ENCODE measurements at places on chromosomes 6 and 20. TPM values are rescaled to one million over a fixed set of nuclear protein-coding genes. Genes with fewer than 3 reads are reported as not detected.
A peak's percentile ranks its signal among the peaks of the same experiment; 100 is the strongest.

DNA sequence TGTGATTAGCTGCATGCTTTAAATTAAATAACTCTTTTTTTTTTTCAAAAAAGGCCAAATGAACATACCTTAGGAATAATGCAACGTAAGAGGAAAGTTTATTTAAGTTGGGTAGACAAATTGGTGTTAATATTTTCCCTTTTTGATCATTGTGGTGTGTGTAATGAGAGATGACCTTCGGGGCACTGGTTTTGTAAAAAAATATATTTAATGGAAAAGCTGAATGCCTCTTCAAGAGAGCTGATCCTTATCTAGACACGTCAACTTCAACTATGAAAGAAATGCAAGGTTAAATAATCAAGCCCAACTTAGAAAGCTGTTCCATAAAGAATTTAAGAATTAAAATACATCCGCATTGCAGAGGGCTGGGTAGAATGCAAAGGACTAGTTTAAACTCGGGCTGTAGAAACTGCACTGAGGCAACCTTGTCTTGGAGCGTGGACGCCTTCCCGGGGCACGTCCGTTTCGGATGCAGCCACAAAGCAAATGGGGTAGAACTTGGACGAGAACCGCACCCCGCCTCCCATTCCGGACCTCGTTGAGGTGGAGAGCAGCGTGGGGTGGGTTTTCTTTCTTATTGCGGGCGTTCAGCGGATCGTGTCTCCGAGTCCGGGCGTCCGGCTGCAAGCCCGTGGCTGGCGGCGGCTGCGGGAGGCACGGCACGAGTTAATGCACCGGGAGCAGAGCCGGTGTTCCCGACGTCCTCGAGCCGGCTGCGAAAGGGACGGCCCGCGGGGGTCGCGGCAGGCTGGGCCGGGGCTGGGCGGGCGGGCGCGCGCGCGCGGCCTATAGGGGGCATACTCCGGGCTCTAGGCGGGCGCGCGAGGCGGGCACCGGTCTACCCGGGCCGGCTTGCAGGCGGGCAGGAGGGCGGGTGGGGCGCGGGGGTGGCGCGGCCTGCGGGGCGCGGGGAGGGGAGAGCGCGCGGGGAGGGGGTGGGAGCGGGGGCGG lies 1.9 kb downstream of the JARID2 start:
- DNase-seq, result no peak

DNA sequence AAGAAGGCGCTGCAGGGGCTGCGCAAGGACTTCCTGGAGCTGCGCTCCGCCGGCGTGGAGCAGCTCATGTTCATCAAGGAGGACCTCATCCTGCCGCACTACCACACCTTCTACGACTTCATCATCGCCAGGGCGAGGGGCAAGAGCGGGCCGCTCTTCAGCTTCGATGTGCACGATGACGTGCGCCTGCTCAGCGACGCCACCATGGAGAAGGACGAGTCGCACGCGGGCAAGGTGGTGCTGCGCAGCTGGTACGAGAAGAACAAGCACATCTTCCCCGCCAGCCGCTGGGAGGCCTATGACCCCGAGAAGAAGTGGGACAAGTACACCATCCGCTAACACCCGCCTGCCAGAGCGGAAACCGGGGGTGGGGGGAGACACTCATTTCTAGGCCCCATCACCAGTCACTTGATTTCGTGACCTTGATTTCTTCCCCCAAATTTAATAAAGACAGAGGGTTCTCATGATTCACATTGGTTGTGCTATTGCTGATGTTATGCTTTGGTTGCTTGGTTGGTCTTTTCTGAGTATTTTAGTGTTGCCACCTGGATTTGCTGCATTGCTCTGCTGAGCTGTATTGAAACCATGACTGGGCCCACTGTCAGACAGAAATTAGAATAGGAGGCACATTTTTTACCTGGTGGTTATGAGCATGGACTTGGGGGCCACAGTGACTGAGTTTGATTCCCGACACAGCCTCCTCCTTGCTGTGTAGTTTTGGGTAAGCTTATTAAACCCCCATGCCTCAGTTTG lies 1.5 kb downstream of the FAM50B start:
- no peak for DNase-seq

- DNase-seq, result no peak
Observed at GRCh38 chr6:112906726-112907125, 559.6 kb downstream of the RFPL4B start.

DNA sequence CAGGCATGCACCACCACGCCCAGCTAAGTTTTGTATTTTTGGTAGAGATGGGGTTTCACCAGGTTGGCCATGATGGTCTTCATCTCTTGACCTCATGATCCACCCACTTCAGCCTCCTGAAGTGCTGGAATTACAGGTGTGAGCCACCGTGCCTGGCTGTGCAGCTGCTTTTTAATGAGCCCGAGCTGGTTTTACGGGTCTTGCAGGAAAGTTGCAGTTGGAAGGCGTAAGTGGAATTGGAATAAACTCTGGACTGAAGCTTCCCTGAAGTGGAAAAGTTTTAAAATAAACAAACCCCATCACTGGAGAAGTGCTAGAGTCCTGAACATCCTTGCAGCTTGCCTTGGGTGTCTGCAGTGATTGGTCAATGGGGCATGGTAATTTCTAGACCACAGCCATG lies 40.4 kb downstream of the KIF25 start:
- no peak for DNase-seq

GRCh38 chr6:19558201-19558600 lies 279.0 kb upstream of the ID4 start:
- DNase-seq, result no peak

DNA sequence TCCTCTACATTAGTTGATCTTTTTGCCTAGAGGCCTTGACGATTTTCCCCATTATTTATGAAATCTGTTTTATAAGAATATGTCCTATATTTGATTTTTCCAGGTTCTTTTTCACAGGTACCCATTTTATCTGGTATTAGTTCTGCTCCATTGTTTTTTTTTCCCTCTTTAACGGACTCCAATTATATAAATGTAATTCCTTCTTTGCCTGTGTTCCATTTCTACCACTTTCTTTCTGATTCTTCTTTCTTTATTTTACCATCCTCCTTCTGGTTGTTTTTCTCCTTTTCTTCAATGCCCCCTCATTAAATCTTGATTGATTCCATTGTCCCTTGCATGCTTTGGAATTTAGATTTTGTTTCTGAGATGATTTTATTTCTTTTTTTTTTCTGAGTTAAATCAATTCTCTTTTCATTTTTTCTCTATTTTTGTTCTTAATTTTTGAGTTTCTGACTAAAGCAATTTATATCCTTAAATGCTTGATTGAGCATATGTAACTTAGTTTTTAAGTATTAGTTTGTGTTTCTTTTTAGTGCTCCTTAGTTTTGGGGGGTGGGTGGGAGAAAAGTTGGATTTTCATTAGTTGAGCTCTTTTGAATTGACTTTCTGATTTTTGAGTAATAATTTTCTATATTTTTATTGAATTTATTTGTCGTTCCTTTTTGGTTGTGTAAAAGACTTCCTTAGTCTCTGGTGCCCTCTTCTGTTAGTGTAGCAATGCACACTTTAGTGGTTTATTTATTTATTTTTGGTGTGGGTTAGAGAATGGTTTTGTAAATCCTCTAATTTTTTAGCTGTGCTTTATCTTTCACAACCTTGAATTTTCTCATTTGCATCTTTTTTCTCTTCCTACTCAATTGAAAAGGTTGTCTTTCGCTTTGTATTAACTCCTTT lies 140.8 kb downstream of the FARS2 start:
- DNase-seq, result peak; percentile 12

DNA sequence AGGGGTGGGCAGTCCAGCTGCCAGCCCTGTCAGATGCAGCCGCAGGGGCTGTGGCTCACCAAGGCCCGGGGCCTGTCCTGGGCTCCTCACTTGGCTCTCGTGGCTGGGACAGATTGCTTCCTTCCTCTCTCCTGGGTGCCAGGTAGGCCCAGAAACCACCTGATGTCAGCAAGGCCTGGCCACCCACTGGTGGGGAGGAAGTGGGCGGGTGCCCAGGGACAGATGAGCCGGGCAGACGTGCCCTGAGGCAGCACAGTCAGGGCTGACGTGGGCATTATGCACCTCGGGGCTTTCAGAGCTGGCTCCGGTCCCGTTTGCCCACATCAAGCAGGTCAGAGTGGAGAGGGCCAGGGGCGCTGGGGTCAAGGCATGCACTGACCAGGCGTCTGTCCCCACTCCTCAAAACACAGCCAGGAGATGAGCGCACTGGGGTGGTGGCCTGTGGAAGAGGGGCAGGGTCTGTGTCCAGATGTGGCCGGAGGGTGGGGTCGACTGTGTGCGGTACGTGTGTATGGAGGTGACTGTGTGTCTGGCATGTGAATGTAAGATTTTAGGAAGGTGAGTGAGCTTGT lies 133.2 kb upstream of the PTPN1 start:
- DNase-seq, result no peak

DNA sequence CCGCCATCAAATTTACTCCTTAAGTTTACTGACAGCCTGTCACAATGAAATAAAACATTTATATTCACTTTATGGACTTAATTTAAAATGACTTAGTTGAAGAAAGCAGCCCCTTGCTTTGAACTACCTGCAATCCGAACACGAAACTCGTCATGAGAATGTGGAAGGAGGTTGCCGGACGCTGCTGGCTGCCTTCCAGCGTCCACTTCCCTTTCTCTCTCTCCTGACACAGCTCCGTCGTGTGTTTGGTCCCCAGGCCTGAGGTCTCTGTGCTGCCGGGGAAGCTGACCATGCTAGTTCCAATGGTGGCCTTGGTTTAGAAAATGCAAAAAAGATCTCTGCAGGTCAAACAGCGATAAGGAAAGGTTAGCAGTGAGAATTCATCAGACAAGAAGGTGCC lies 519.7 kb downstream of the CDH26 start:
- DNase-seq, result no peak

GRCh38 chr6:67591910-67592309 lies 1043.2 kb upstream of the ADGRB3 start:
- DNase-seq, result no peak

DNA sequence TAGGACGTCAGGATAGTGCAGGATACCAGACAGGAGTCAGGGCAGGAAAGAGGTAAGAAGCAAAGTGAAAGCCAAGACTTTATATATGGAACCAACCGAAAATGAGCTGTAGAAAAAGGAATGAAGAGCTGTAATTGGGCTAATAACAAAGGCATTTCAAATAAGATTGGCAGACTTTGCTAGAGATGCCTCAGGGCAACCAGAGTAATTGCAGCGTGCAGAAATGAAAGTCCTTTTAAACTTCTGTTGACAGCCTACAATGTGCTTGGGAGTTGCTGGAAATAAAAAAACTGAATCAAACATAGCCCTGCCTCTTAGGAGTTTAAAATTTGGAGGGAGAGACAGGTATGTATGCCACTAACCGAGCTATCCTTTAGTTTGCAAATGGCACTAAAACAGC lies 56.4 kb upstream of the NKX2-4 start:
- no peak for DNase-seq

DNA sequence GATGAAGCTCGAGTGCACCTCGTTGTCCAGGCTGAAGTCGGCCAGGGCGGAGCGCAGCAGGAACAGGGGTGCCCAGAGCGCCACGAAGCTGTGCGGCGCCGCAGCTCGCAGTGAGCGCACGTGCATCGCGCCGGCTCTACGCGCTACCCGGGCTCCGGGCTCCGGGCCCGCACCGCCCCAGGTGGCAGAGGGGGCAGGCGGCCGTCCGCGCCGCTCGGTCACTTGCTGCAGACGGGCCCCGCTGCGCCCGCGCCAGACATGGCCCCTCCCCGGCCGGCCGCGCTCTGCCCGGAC lies 497 bp downstream of the BMP7 start:
- no peak for DNase-seq

DNA sequence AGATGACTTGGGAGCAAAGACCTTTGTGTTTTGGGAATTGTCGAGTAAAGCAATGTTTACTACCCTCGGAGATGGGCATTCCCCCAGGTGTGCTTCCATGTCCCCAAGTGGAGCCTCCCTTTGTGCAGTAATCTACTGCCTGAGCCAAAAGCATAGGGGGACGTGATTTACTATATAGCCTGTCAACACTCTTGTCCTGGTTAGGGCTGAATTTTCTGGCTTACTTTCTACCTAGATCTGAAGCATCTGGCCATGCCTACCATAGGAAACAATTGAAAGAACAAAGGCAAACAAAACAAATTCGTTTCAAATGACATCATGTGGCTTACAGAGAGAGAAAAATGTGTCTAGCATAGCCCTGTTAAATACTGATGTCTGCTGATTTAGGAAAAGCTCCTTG lies 350.6 kb downstream of the SAMD5 start:
- DNase-seq, result no peak

GRCh38 chr6:71082033-71082650 lies 125.3 kb upstream of the B3GAT2 start:
- DNase-seq, result no peak

GRCh38 chr20:479487-479886 lies 17.2 kb upstream of the TBC1D20 start:
- no peak for DNase-seq

DNA sequence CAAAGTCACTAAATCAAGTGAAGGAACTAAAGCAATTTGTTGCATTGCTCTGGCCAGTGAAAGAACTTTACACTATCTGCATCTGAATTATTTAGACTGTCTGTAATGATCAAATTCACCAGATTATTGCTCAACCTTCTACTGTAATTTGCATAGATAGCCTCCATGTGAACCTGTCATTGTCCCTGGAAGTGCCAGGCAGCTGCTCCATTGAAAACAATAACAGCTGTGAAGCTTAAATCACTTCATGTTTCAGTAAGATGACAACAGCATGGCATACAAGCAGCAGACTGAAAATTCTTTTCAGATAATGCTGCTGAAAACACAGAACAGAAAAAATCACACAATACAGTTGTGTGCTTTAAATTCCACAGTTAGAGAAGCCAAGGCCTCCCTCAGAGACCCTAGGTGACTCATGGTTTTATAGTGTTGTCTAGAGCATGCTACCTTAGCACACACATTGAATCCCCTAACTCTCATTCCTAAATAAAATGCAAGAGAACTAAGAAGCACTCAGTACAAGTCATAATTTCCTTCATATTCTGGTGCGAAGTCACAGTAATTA lies 248.9 kb downstream of the TPBG start:
- no peak for DNase-seq

- DNase-seq, result no peak
Observed at GRCh38 chr6:82260997-82261732, 13.6 kb upstream of the IBTK start.

DNA sequence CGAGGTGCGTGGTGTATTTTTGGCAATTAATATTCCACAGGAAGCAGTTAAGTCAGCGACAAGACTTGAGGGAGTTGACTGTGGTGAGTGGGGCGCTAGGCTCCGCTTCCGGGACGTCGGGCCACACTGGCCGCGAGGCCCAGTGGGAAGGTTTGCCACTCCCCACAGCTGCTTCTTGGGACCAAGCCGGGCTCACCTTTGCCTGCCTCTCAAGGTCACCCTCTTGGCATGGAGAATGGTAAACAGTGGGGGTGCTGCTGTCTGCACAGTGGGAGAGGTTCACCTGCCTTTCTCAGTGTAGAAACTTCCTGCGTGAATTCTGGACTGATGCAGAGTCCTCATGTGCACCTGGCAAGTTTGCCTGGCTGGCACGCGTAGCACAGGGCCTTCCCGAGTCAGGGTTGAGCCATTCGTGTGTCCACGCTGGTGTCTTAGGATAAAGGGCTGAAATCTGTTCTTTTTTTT lies 6.4 kb downstream of the OSBPL2 start:
- DNase-seq, result no peak

The RNF182 gene
- total RNA-seq, result 6.5 TPM

The BMP7 gene
- 7.0 TPM for total RNA-seq

The SHLD1 gene
- 2.4 TPM for total RNA-seq

The TNXB gene
- 8.5 TPM for total RNA-seq

The CLPSL1 gene
- total RNA-seq, result not detected

The ABHD12 gene
- 31.7 TPM for total RNA-seq

The TM9SF4 gene
- total RNA-seq, result 51.2 TPM

The PNLDC1 gene
- 0.37 TPM for total RNA-seq

The VSX1 gene
- total RNA-seq, result not detected

The SLC12A5 gene
- total RNA-seq, result 1.9 TPM

The TREM2 gene
- total RNA-seq, result not detected

The SULF2 gene
- total RNA-seq, result 13.0 TPM

The DYNLT2 gene
- 1.5 TPM for total RNA-seq

The TP53TG5 gene
- total RNA-seq, result 0.76 TPM

The SLC26A8 gene
- total RNA-seq, result not detected

The MCCD1 gene
- not detected for total RNA-seq

The TCF19 gene
- 15.4 TPM for total RNA-seq
